ENCODE measurements at places on chromosomes 7 and 10.
A peak's percentile ranks its signal among the peaks of the same experiment; 100 is the strongest.

- DNase-seq = no peak
These were observed 653.9 kb upstream of the FOXK1 start for GRCh38 chr7:4028221-4028620.

DNA sequence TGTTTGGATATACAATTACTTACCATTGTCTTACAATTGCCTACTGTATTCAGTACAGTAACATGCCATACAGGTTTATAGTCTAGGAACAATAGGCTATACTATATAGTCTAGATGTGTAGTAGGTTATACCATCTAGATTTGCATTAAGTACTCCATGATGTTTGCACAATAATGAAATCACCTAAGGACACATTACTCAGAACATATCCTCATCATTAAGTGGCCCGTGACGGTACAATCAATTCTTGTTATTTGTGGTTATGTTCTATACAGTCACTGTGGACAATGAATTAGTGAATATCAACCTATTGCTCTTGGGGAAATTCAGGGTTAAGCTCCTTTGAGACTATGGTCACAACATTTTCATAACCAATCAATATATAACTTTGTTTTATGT, 75.6 kb downstream of the MICU1 start:
- DNase-seq = no peak

- DNase-seq = no peak
These were observed 190.8 kb upstream of the INHBA start for GRCh38 chr7:41893656-41894055.

DNA sequence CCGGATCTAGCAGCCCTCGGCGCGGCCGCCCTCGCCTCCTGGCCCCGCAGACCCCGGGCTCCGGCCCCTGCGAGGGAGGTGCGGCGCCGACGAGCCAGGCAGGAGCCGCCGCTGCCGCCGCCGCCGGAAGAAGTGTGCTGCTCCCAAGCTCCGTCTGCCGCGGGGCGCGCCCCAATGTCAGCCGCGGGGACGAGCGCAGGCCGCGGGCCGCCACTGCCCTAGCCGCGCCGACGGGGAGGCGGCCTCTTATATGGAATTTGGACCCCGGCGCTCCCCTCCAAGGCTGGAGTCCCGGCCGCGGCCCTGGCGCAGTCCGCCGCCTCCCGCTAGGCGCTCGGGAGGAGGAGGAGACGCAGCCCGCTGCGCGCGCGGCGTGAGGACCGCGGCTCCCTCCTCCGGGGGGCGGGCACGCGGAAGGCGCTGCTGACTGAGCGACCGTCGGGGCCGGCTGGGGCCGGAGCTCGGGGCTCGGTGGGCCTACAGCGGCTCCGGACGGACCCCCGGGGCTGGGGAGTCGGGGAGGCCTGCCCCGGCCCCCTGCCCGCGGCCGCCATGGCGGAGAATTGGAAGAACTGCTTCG, at the start of gene TRIM8:
TSS of gene TRIM8 (plus strand) at position 414 of the 580 bp plus-strand sequence. CDS start at position 553, 139 bp downstream.
- peak; percentile 62 for DNase-seq

- peak; percentile 50 for DNase-seq
These were observed 127.8 kb downstream of the CELF2 start for GRCh38 chr10:11145495-11145855.

- no peak for DNase-seq
These were observed 22.8 kb upstream of the ANKRD2 start for GRCh38 chr10:97549587-97550322.

DNA sequence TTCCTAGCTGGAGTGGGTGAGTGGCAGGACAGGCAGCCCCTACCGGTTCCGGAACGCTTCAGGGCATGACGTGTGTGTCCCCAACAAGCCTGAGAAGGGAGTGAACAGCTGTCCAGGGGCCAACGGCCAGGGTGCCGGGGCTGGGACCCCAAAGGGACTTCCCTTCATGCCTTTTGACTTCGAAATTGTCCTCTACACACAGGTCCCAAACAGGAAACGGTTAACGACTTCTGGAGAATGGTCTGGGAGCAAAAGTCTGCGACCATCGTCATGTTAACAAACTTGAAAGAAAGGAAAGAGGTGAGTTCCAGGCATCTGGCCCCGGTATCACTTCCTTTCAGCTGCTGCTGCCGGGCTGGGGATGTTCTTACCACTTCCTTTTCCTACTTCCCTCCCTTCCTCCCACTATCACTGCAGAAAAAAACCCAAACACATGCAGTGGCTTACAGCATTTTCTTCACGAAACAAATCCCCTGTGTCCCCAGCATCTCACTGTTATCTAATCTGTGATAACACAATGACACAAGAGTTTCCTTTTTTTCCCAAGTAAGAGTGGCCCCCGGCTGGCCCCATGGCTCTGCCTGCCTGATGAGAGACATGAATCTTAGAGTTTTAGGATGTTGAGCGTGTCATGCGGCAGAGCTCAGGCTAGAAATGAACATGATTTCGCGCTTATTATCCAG, 63.2 kb downstream of the MKI67 start:
- DNase-seq = peak; percentile 55

DNA sequence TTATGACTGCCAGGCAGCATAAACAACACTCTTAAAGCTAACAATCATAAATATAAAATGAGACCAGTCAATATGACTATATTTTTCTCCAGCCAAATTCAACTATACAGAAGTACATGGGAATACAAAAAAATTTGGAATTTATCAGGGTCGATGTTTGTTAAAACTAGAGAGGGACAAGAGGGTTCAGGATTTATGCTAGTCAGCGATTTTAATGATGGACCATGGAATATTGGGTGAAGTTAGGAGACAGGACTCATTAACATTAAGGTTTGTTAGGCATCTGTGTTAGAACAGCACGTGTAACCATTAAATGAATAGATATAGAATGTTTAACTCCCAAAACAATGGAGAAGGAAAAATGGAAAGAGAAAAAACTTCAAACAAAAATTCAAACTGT, 146.2 kb downstream of the SEM1 start:
- no peak for DNase-seq

GRCh38 chr10:89019569-89020327, 29.1 kb downstream of the FAS start:
- DNase-seq = no peak

DNA sequence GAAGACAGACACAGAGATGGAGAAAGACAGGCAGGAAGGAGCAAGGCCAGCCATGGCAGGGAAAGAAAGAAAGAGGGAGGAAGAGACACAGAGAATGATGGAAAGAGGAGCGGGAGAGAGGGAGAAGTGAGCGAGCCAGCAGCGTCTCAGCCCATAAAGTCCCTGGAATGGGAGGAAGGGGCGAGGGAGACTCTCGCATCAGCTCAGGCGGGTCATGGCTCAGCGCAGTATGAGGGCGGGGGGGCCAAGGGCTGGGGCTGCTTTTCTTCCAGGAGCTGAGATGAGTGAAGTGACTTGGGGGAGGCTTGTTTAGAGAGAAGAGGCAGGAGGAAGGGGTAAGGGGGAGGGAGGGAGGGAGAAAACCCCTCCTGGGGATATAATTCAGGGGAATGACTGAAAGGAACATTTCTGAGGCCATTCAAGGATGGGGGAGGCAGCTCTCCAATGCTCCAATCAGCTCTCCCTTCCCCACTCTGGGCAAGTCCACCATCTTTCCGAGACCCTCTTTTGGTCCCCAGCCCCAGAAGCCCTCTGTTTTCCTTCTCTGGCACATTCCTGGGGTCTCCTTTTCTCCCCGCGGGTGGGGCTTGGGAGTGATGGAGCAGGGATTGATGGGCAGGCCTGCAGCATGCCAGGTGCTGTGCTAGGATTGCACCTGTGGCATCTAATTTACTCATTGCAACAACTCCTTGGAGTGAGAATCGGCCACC, 87.9 kb downstream of the HIF1AN start:
- no peak for DNase-seq

- DNase-seq = no peak
These were observed 141.7 kb downstream of the TWIST1 start for GRCh38 chr7:18975689-18976280.

GRCh38 chr7:92917230-92917629, 80.9 kb upstream of the CDK6 start:
- DNase-seq = no peak

GRCh38 chr7:100679927-100680575, 6.5 kb downstream of the GNB2 start:
- DNase-seq = no peak

DNA sequence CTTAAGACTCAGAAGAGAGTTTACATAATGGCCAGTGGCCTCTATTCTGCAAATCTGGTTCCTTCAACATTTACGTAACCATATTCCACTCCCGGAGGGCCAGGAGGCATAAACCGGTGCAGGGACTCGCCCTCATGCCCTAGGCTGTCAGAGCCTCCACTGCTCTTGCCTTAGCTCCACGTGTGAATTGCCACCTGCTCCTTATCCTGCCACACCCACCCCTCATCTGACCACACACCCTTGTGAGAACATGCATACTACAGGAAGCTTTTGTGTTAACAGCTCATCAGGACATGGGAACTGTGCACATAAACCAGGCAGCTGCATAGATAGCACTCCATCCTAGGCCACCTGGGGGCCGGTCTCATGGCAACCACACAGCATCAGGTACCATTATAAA, 146.7 kb upstream of the PFKP start:
- DNase-seq = no peak

- no peak for DNase-seq
These were observed 126.0 kb upstream of the JCAD start for GRCh38 chr10:30185341-30185740.

- no peak for DNase-seq
These were observed 775.1 kb downstream of the GATA3 start for GRCh38 chr10:8829592-8829991.

DNA sequence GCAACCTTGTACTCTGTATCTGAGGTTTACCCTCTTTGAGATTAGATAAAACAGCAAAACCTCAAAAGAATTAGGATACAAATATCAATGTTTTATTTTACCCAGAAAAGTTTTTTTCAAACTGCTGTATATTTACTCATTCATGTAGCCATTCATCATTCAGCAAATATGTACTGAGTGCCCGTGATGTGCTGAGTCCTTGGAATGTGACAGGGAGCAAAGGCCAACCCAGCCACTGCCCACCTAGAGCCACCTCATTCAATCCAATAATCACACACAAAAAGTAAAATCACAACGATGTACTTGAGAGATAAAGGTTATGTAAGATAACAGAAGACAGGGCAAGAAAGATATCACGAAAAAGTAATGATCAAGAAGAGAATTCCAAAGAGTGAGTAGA, 187.4 kb downstream of the CDCA7L start:
- DNase-seq = no peak

DNA sequence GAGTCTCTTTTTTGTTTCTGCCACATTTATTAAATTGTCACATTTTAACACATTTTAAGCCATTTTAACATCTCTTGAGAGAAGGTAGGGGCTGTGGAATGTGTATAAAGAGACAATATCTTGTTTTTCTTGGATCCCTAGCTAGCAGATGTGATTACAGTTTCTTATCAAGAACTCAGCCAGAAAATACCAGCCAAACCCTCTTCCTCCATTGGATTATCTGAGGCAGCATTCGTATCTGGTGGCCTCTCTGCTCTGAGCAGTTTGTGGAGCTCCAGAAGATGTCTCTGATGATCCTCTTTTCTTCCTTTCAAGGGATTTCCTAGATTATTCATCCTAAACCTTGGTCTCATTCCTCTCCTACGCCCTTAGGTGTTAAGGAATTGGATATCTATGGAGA, 35.3 kb upstream of the PFKFB3 start:
- no peak for DNase-seq

- DNase-seq = no peak
These were observed 78.8 kb downstream of the RALA start for GRCh38 chr7:39702133-39702532.

GRCh38 chr10:87603769-87604168, 55.9 kb upstream of the PAPSS2 start:
- no peak for DNase-seq

- DNase-seq = no peak
These were observed 78.3 kb upstream of the LRRC17 start for GRCh38 chr7:102834466-102834865.

All from stimulated activated CD4-positive, alpha-beta T cell treated with anti-CD3 and anti-CD28 coated beads, Interleukin-2, amount 100 ng/mL, for 24 hours (primary cell).